ENCODE measurements at places on chromosomes 4 and X. TPM values are rescaled to one million over a fixed set of nuclear protein-coding genes. Genes with fewer than 3 reads are reported as not detected.
A peak's percentile ranks its signal among the peaks of the same experiment; 100 is the strongest.

The PITX2 gene
- total RNA-seq = not detected

The BTK gene
- total RNA-seq = 11.5 TPM

DNA sequence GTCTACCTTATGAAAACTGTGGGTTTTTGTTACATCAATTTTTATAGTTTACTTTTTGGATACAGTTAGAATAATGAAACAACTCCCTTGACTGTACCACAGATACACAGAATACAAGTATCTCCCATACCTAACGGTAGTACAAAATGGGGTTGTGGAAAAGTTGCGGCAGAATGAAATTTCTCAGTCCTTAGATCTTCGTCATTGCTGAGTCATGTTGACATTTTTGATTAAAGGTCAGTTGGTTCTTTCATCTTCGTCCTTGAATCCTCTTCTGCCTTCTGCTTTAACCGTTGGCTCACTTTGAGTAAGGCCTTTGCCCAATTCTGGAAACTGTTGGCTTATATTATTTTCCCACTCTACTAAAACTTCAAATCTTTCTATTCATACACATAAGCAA lies 75.6 kb downstream of the TRIML1 start:
- no peak for DNase-seq

DNA sequence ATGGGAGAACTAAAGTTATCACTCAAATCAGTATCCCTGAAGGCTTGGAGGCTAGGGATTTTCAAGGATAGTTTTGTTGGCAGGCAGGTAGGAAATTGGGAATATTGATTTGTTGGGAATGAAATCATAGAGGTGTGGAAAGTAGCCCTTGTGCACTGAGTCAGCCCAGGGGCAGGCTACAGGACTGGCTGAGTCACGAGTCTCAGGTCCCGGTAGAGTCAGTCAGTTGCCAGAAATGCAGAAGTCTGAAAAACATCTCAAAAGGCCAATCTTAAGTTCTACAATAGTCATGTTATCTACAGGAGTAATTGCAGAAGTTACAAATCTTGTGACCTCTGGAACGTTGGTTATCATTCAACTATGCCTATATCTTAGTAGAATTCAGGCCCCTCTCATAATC lies 153.1 kb downstream of the GC start:
- no peak for DNase-seq

- no peak for DNase-seq
These were observed 314.9 kb upstream of the GRIA3 start for GRCh38 chrX:122869171-122869570.

DNA sequence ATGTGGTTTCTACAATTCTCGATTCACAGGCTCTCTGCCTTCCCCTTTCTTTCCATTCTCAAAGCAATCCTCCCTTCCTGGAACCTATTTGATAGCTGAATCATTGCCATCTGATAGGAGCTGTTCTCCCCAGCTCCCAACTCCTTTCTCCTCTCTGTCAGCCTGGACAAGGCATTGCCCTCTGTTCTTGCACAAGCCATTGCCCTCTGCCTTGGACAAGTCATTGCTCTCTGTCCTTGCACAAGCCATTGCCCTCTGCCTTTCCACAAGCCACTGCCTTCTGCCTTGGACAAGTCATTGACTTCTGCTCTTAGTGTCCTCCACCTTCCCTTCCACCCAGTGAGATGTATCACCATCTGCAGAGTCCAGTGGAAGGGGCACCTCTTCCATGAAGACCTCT lies 256.1 kb upstream of the STS start:
- DNase-seq = no peak

GRCh38 chr4:7828011-7828720 lies 111.5 kb downstream of the AFAP1 start:
- DNase-seq = peak; percentile 74

Measured in mesenteric fat pad (tissue), 1 donor.